GM06990 (cell line): ENCODE measurements at places on chromosomes 6 and 20.

DNA sequence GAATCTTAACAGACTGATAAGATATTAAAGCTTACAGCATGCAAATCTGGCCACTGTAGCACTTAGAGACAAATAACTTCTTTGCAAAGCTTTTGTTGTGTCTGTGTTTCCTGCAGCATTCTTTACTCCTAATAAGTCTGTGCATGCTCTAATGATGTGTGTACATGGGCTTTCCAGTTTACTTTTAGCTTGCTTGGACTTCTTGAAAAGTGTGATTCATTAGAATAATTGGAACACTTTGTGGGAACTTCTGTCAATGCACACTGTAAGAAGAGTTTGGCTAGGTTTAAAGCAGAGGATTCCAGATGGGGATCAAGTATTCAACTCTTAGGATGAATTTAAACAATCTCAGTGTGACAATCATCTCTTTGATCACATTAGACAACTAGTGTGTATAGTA lies 22.1 kb upstream of the TINAG start:
- DNase-seq = no peak

- no peak for DNase-seq
Measured at GRCh38 chr6:129619579-129620233, 90.3 kb downstream of the ARHGAP18 start.

DNA sequence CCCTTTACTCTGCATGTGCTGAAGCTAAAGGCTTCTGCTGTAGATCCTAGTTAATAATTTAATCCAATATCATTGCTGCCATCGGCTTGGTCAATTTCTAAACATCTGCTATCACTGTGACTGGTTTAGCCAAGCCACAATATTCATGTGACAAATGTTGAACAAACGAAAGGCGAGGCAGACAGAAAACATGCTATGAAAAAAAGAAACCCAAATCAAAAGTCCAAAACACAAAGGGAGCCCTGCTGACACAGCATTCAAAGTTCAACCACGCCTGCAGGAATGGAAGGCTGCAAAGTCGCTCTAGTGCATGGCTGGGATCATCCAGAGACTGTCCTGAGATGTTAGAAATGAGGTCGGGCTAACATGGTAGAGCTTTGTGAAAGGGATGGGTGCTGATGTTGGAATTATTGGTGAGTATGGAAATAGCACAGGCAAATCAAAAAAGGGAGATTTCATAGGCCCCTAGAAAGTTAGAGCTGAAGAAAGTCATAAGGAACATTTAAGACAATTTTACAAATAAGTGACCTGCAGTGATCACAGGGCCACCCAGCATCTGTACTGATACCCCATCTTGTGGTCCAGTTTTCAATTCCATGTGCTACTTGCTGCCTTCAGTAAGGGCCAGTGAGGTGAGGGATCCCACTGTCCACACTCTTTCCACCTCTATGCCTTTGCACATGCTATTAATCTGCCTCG lies 8.8 kb upstream of the NHSL1 start:
- DNase-seq = no peak

GRCh38 chr20:59159091-59159490 lies 4.5 kb upstream of the ZNF831 start:
- no peak for DNase-seq
